Germinal center (tissue), 1 donor: ENCODE measurements at places on chromosomes 2 and 18.

GRCh38 chr2:213232649-213233437 is 51.4 kb upstream of the SPAG16 start:
- DNase-seq, result peak; percentile 56

- DNase-seq, result no peak
Observed at GRCh38 chr2:52916981-52917380, 850.6 kb upstream of the CHAC2 start.

DNA sequence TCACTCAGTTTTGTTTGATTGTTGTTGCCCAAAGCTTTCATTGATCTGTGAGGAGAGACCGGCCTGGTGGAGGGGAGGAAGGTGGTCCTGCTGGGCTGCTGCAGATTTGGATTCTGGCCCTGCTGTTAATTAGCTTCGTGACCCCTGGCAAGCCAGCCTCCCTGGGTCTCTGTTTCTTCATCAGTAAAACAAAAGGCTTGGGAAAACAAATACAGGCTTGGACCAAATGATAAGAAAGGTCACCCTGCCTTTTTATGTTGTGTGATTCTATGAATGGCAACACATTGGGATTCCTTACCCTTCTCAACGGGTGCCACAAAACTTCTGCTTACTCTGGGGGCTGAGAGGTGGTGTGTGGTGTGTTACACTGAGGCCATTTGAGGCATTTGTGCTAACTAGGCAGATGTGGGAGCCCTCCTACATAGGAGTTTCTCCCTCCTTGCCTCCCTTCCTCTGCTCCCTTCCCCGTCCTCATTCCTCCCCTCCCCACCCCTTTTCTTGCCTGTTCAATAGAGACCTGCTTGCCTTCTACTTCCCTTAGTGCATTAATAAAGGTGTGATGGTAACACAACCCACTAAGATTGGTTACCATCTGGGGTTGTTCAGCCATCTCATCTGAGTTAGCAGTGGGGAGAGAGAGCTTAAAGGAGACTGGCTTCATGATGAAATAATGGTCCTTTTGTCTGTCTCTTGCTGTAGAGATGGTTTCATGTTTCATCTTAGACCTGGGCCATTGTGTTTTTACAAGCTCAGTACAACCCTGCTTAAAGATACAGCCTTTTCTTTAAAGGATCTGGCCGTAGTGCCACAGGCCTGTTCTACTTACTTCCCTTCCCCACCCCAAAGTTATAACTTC is 96.2 kb downstream of the TANC1 start:
- DNase-seq, result no peak

DNA sequence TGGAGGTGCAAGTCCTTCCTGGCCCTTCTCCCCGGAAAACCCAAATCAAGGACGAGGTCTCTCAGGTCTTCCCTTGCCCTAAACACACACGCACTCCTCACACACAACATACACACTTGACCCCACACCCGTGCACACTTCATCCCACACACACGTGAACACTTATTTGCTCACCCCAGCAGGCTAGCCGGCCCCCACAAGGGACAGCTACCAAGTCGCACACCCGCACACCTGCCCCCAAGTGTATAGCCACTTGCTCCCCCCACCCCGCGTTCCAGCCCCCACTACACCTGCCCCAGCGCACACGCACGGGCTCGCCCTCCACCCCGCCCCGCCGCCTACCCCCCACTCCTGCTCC is 359 bp downstream of the TGFBRAP1 start:
- peak; percentile 21 for DNase-seq

DNA sequence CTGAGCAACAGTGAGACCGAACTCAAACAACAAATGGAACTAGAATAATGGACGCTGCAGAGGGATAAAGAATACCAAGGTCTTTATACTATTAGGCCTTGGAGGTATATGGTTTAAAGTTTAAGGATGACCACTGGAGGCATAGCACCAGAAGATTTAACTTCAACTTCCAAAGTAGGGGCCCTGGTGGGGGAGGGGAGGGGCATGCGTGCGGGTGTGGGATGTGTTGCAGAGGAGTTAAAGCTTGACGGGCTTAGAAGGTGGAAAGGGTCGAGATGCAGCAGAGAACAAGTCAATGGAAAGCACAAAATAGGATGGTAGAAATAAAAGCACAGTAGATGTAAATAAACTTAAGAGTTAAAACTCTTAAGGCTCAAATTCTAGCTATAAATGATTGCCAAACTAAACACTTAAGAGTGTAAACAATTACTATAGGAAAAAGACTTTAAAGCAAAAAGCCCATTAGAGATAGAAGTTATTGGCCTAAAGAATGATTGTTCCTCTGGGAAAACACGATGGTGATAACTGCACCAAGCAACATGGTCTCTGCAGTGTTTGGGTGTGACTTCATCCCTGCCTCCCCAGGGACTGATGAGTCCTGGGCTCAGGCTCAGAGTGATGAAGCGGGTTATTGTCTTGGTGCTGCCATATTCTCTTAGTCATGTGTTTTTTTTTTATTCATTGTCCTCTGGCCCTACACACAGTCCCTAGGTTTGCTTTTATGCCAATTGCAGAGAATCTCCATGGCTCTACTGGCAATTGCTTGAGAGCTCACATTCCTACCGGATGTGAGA is 13.0 kb downstream of the RRM2 start:
- DNase-seq, result no peak

- no peak for DNase-seq
Observed at GRCh38 chr18:43312891-43313290, 35.6 kb upstream of the SYT4 start.

DNA sequence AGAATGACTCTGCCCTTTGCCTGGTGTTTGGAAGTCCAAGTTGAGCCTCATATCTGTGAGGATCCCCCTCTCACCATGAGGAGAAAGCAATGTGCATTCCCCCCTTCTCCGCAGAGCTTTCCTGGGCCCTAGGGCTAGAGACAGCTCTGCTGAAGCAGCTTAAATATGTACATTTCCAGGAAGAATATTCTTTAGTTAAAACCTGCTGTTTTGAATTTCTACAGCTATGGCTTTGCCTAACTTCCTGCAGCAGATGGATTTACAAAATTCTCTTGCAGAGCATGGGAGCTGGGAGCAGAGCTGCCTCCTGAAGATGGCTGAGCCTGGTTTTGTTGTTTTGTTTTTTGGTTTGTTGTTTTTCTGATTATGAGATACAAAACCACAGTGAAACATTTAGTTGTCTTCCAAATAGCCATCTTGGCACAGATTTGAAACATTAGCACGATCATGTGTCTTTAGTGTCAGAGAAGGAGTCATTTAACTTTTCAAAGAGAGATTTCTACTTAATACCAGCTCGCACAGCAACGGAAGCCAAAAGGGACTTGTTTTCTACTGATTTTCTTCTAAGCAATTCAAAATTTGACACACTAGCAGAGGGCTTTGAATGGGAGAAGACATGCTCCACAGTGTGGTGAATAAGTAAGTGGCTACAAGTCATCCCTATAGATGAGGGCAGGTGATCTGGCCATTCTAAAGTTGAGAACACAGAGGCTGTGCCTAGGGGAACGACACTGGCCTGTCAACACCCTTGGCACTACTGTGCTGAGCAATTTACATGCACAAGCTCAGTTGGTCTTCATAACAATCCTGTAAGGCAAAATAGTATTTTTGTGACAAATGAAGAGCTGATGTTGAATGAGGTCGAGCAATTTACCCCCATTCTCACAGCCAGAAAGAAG is 222.6 kb downstream of the MREG start:
- no peak for DNase-seq

DNA sequence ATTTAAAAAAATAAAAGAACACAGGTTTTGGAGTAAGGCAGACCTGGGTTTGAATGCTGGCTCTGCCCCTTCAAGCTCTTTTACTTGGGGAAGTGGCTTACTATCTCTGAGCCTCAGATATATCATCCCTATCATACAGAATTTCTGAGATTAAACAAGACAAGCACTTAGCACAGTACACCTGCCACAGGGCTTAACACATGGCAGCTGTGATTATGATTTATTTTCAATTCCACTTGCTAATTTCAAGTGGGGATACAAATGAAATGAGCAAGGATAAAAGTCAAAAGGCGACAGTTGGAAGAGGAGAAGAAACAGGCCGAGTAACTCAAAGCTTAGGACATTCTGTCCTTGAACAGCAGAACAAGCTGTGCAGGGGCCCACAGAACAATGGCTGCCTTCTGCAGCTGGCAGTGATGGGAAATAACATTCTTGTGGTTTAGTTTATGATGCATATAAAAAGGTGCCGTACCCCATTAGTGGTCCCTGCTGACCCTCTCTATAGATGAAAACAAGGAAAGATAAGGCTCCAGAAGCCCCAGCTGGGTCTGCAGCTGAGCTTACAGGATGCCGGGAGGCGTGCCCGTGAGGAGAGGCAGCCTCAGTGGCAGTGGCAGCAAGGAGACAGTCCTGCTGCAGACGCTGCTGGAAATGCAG is 45.3 kb downstream of the KIF3C start:
- DNase-seq, result no peak

GRCh38 chr2:96142217-96143113 is 2.8 kb downstream of the DUSP2 start:
- peak; percentile 67 for DNase-seq

DNA sequence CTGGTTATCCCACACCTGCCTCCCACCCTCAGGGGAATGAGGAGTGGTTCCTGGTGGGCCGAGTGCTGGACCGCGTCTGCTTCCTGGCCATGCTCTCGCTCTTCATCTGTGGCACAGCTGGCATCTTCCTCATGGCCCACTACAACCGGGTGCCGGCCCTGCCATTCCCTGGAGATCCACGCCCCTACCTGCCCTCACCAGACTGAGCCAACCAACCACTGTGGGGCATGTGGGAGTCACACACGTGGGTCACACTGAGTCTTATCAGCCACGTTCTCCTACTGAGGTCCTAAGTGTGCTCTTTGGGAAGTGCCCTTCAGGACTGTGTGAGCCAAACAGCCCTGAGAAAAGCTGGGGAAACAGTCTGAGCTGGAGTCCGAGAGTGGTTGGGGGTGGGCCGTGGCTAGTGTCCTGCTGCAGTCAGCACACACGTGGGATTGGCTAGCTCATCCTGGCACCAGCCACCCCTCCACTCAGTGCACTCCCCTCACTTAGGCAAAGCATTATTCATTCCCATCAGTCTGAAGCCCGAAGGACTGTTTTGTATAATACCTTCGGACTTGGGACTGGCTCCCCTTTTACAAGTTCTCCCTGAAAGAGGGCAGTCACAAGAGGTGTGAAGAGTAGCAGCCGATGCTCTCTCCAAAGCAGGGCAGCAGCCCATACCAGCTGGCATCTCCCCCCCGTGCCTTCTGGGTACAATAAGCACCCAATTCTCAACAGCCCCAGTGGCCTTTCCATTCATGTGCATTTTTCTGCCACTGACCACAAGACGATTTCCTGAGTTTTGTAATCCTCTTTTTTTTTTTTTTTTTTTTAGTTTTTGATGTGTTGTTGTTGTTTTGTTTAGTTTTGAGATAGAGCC is 4.6 kb downstream of the TIGD1 start:
- no peak for DNase-seq

DNA sequence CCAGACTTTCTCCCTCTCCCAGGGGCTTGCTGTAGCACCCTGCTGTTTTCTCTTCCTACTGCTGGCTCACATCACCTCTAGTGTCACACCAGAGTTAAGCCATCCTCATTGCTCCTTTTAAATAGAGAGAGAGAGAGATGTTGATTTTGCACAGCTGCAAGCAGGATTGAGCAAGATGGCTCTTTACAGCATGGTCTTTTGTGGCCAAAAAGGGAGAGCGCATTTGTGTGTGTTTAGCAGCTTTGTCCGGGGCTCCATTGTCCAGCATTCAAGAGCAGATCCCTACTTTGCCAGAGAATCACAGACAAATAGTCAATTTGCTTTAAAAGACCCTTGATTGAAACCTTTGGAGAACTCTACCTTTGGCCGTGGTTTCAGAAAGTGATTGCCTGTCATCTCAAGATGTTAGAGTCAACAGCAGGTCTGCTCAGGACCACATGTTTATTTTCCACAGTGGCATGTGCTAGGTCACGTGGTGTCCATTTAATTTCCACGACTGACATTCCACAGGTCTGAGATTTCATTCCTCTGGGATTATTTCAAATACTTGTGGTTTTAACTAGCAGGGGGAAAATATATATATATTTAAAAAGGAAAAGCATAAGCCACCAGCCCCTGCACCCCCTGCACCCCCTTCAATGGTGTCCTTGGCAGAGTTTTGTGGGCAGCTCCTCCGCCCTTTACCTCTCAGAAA is 359.9 kb upstream of the SLC14A2 start:
- DNase-seq, result no peak

- DNase-seq, result no peak
Observed at GRCh38 chr18:24629921-24630320, 169.5 kb downstream of the HRH4 start.

DNA sequence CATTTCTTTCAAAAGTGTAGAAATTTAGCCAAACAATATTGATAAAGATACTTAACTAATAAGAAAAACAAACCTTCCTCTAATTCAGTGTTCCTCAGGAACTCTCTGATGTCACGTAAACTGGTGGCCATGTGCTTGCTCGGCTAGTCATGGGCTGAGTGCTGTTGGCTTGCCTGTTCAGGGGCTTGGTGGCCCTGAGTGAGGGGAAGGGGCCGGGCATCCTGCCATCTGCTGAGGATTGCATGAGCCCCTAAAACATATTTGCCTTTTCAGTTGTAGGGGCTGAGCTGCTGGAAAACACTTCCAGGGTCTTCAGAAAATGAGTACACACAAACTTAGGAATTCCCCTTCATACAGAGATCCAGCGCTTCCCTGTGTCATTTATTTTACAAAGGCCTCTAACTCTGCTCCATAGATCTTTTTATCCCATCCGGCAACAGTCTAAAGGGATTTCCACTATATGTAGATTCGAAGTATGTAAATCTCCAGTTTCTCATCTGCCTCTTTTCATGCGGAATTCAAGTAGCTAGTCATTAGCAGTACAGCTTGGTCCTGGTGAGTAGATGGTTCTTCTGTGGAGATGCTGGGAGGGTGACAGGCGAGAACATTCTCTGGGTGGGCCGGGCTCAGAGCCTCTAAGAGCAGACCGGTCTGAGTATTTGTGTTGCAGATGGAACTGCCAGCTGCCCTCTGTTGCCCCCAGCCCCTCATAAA is 20.1 kb upstream of the NFATC1 start:
- no peak for DNase-seq

DNA sequence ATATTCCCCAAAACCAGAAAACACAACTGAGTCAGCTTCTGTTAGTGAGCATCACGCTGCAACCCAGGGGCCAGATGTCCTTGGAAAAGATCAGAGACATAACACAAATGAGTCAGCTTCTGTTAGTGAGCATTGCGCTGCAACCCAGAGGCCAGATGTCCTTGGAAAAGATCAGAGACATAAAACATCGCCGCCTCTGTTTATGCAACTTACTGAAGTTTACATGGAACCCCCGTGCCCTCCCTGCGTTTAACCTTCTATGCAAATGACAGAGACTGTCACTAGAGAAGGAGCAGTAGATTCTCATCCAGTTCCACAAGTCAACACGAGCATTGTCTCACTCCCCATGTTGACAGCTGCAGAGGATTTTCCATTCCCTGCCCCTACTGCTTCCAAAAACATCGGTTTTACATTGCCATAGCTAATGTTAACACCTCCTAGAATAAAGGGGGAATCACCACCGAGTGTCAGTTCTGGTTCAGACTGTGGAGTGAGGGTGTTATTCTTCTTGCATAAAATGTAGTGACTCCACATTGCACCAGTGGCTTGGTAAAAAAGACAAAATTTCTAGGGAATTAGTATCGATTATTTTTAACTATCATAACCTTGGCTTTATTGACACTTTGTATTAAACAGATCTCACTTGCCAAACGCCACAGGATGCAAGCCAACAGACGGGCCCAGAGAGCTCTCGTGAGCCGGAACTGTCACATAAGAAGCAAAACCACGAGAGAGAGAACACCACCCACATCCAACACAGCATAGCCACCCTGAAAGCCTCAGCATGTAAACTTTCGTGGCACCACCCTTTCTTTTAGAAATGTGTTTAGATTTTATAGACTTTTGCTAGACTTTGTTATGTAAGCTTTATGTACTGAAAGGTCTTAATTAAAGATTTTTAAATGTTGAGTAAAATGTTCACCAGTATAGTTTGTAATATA is 87.7 kb downstream of the SH3YL1 start:
- no peak for DNase-seq

- no peak for DNase-seq
Observed at GRCh38 chr2:69549421-69549820, 94.1 kb downstream of the AAK1 start.
